ENCODE measurements at places on chromosomes 13 and 19.

DNA sequence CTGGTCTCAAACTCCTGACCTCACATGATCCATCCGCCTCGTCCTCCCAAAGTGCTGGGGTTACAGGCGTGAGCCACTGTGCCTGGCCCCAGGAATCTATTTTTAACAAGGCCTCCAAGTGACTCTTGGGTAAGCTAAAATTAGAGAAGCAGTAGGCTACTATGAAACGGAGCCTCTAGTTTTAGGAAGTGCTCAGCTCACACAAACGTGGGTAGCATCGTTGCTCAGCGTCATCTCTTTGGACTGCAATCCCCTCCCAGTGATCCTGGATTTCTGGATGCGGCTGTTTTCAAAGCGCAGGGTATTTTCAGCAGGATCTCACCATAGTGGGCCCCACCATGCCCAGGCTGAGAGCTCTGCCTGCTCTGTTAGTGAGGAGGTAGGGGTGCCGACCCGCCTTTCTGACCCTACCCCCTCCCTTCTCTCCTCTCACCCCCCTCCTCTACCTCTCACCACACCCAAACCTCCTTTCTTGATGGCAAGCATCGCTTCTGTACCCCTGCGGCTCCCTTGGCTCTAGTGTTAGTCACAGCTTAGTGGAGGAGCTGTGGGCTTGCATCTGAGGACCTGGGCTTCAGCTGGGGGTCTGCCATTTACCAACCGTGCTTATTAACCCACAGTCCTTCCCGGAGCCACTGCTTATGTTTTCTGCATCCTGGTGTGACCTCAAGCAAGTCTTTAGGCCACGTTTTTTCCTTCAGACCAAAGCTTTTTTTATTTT, 34.2 kb downstream of the GJA3 start:
- DNase-seq, result no peak

DNA sequence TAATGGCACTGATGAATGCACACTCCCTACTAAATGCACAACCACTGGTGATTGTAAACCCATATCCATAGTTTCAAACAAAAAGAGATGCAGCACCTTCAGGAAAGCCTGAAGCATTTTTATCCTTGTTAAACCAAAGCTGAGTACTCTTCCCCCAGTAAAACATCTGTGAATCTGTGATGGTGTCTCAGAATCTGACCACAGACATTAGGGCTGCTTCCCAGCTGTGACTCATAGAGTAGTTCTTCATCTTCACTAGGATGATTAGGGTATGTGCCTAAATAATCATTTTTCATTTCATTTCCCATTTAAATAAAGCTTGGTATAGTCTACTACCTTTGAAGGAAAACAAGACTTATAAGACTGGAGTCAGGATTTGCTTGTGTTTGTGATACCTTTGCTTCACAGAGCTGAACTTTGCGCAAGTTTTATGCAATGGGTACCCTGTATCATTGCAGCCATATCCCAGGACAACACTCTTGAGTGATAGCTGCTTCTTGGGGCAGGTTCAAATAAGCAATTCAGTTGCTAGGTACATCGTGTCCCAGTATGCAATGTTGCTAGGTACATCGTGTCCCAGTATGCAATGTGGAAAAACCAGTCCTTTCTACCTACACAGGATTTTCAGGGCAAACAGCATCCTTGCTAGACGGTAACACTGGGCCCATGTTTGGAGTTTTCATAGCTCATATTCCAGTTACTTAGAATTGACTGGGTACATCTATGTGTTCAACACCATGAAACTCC, 277.1 kb downstream of the IRS2 start:
- DNase-seq, result no peak

- DNase-seq, result no peak
Measured at GRCh38 chr13:114103801-114104654, 28.4 kb downstream of the RASA3 start.

DNA sequence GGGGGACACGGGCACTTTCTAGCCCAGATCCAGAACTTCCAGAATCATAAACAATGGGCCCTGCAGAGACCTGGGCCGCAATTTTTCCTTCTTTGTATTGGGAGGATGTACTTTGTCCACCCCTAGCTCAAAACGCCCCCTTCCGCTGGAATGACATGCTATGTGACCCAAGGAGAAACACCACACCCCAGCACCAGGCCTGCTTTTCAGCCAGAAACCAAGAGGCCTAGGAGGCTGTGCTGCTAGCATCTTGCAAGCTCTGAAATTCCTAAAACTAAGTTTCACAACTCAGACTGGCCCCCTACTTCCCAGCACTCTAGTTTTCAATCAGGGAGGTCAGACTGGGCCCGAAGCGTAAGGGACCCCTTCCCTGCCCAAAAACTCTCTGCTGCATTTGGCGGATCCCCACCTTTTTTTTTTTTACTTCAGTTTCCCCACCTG, 538 bp downstream of the LSM4 start:
- DNase-seq, result no peak

DNA sequence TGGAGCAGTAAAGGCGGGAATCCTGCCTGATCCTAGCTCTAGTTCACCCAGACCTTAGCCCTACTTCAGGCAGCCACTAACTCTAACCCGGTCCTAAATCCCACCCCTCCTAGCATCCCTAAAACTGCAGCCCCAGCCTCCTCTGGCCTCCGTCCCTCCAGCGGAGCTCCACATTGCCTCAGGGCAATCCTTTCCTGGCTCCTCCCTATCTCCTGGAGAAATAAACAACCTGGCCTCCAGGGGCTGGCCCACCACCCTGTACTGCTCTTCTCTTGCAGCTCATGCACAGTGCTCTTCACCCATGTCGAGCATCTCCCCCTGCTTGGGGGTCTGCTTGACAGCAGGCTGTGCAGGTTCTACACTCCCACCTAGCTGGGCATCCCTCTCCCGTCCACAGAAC, 6.7 kb downstream of the POU2F2 start:
- DNase-seq, result no peak

Measured in cortex of kidney (tissue), 1 donor.